ENCODE measurements at places on chromosomes 12 and 14.

GRCh38 chr12:128019996-128020544 lies 246.9 kb upstream of the TMEM132C start:
- no peak for DNase-seq

DNA sequence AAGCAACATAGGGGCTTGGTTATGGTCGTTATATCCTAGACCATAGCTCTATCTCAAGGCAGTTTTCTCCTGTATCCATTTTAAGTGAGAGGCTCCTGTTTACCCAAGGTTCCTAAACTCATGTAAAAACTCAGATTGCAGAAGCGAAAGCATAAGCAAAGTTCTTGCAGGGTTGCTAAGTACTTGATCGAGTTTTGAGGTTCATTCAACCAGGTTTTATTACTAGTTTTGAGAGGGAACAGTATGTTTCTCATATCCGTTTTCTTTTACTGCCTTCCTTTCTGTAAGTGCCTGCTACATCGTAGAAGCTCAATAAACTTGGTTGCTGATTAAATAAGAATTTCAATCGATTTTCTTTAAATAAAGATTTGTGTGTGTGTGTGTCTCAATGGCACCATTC lies 5.1 kb downstream of the AKAP3 start:
- DNase-seq, result no peak

DNA sequence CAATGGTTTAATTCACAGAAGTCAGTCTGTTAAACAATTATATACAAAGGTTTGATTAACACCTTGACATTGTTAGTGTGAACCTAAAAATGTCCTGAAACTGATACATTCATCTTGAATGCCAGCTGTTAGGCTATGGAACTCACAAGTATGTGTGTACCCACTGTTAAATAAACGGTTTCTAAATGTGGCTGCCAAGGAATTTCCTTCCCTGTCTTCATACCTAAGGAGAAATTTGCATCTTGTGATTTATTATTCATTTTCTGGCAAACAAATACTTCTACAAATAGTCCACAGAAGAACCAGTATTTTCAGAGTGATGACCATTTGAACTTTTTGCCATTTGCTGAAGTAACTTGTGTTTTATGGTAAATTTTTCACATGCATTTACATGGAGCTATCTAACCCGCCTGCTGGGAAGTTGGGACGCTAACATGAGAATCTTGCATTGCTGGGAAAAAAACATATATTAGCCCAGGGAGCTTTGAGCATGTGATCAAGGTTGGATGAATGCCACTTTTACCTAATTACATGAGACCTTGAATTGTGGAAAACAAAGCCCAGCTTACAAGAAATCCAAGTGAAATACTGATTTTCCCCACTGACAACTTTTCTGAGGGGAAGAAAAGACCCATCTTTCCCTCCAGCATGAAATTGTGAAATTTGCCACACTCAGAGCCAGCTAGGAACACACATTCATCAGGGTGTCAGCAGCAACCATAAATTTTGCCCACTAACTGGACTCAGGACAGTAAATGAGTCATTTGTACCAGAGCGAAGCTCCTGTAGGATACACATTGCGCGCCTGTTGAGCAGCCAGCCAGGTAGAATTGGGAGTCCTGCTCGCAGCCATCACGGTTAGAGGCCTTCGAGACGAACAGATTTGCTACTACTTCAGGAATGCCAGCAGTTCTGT lies 118.0 kb downstream of the KICS2 start:
- DNase-seq, result no peak

GRCh38 chr12:113831476-113831875 lies 134.6 kb downstream of the RBM19 start:
- no peak for DNase-seq

GRCh38 chr12:124277394-124278241 lies 17.3 kb upstream of the RFLNA start:
- no peak for DNase-seq

DNA sequence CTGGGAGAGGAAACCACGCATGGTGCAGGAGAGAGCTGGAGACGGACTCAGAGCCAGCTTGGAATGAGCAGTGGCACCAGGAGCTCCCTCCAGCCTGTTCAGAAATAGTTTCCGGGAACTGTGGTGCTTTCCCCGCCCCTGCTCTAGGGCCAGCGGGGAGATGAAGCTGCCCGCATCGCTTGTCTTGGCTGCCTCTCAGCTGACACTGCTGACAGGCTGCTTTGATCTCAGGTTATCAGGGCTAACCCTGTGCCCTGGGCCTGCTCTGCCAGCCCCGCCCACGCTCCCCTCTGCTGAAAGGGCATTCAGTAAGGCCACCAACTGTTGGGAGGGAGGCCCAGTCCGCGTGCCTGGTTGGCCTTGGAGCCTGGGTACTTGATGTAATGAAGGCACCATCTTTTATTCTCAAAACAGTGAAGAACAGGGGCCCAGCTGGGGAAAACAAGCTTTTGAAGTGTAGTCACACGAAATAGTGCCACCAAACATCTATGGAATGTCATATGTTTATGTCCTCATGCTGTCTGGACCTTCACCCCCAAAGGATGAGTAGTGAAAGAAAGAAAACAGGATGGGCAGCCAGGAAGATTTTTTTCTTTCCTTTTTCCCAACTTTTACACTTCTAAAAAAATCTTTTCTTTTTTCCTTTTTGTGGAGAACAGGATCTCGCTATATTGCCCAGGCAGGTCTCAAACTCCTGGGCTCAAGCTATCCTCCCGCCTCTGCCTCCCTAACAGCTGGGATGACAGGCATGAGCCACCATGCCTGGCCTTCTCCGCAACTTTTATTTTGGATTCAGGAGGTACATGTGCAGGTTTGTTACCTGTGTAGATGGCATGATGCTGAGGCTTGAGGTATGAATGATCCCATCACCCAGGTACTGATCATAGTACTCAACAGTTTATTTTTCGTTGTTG lies 115.9 kb upstream of the TBX3 start:
- DNase-seq, result no peak
